ENCODE measurements at places on chromosomes 2 and 18. TPM values are rescaled to one million over a fixed set of nuclear protein-coding genes. Genes with fewer than 3 reads are reported as not detected.

DNA sequence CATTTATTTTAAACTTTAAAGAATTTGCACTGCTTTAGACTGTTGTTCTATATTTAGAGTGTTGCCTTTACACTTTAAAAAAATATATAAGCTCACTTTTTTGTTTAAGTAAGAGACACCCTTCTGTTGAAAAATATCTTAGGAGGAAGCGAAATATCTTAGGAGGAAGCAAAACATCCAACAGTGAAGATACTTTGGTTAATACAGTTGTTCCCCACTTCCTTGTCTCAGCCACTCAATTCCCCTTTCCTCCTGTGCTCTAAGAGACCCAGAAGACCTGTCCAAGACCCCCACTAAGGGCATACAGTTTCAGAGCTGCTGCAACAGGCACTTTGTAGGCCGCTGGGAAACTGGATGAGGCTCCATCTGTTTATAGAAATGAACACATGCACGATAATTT lies 5.7 kb downstream of the SERPINB8 start:
- no peak for DNase-seq

- DNase-seq = no peak
These were observed 129.7 kb downstream of the MYCN start for GRCh38 chr2:16069933-16070647.

The MEIS1 gene
- 17.8 TPM for total RNA-seq

The PSMD1 gene
- total RNA-seq = 69.9 TPM

Measured in esophagus squamous epithelium (tissue), 5 donors.